IgD-negative memory B cell (primary cell): ENCODE measurements at places on chromosomes 5 and 9. TPM values are rescaled to one million over a fixed set of nuclear protein-coding genes. Genes with fewer than 3 reads are reported as not detected.

Gene TRIM41
- polyA plus RNA-seq: 1.3 TPM

Gene RCL1
- polyA plus RNA-seq: 16.0 TPM

Gene FUT7
- polyA plus RNA-seq: 26.6 TPM

Gene CARTPT
- polyA plus RNA-seq: not detected

Gene ENG
- 1.8 TPM for polyA plus RNA-seq

Gene GMCL2
- not detected for polyA plus RNA-seq

Gene IGFBPL1
- not detected for polyA plus RNA-seq

Gene PMPCA
- polyA plus RNA-seq: 35.0 TPM

Gene RUSC2
- not detected for polyA plus RNA-seq

Gene STC2
- polyA plus RNA-seq: not detected

Gene C5orf58
- not detected for polyA plus RNA-seq

Gene LCN2
- polyA plus RNA-seq: 1.5 TPM

Gene OR1Q1
- polyA plus RNA-seq: not detected

Gene IL5
- not detected for polyA plus RNA-seq

Gene OR1L6
- not detected for polyA plus RNA-seq
